ENCODE measurements at places on chromosomes 3 and 15. TPM values are rescaled to one million over a fixed set of nuclear protein-coding genes. Genes with fewer than 3 reads are reported as not detected.

MNS1 gene
- 2.5 TPM for total RNA-seq

TERC gene
- total RNA-seq: 1.5 TPM

DNA sequence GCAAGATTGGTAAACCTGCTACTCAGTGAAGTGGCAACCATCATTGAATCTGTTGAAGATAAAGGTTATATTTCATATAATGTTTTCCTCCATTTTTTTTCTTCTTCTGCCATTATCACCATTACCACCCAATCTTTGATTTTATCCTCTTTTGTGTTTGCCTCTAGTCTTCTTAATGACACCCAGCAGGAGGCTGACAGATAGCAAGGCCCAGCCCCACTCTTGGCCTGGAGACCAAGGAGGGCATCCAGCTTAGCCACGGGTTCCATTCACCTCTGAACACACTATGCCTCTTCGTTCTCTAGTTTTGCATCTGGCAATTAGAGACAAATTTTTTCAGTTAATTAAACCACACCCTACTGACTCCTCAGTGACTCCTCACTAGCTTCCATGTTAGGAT lies 129.7 kb downstream of the TPRG1 start:
- DNase-seq: no peak

GRCh38 chr3:53190659-53191058 lies 29.6 kb downstream of the PRKCD start:
- no peak for DNase-seq

GRCh38 chr3:77271306-77271705 lies 231.4 kb downstream of the ROBO2 start:
- DNase-seq: no peak

DNA sequence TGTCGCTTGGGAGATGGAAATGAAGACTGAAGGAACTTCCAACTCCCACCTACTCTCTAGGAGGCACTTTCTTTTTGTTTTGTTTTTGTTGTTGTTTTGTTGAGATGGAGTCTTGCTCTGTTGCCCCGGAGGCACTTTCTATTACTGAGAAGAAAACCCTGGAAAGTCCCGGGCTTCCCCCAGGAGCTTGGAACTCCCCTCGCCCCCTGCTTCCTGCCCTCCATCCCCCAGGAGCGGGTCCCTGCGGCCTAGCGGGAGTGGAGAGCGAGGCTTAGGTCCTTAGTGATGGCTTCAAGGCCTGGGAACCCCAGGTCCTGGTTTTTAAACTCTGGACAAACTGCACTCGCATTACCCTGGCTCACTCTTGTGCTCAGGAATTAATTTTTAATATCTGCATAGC lies 195.7 kb downstream of the OCA2 start:
- DNase-seq: no peak

GRCh38 chr15:74425630-74426029 lies 8.1 kb downstream of the SEMA7A start:
- DNase-seq: no peak

CCDC9B gene
- total RNA-seq: 21.6 TPM
